ENCODE measurements at places on chromosomes 16 and 17.

DNA sequence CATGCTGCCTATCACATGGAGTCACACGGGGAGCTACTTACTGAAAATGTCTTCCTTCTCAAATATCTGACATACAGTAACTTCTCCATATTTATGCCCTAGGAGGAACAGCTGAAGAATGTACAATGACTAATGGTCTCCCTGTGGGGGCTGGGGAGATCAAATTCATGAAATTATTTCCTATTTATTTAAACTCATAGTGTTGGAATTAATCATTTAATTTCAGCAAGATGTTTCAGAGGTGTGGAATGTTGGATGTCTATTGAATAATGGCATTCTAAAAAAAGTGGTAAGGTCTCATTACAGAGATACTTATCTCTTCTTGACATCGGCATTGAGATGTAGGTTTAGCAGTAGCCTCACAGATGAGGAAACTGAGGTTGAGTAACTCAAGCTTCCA is 214.3 kb upstream of the CDH11 start:
- DNase-seq: no peak

DNA sequence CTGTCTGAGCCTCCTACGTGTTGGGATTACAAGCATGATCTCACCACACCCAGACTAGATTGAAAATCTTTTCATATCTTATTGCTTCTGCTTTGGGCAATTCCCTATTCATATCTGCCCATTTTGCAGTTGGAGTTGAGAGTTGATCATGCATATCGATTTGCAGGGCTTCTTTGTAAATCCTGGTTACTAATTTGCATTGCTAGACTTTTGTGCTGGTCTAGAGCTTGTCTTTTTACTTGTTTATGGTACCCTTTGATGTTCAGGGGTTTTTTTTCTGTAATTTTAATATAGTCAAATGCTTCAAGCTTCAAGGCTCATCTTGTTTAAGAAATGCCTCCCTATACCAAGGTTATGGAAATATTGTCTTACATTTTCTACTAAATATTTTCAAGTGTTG is 23.5 kb upstream of the CMIP start:
- DNase-seq: no peak

GRCh38 chr17:55546991-55547664 is 35.9 kb upstream of the SMIM36 start:
- no peak for DNase-seq

DNA sequence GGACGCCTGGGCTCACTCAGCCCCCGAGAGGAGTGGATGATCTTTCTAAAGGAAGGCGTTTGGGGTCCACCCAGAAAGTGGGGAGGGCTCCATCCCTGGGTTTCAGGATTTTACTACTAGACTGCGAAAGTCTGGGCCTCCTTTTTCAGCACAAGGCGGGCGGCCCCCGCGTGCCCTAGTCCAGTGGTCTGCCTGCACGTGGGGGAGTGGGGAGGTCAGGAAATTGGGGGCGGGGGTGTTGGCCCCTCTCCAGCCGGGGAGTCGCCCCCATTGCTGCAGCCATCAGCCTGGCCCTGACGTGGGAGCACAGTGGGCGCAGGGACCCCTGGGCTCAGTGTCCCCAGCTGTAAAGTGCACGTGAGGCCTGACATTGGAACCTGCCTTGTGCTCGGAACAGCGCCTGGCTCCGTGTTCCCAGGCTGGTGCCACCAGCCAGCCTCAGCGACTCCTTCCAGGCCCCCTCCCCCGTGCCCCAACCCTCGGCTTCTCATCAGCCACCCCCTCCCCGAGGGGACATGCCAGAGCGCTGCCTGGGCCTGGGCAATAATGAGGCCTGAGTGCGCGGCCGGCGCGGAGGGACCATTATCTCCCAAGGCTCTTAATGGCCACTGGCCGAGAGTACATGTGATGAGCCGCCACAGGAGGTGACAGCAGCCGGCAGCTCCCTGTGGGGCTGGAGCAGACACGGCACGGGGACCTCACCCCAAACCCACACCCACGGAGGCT is 2.4 kb upstream of the C1QTNF8 start:
- DNase-seq: no peak

DNA sequence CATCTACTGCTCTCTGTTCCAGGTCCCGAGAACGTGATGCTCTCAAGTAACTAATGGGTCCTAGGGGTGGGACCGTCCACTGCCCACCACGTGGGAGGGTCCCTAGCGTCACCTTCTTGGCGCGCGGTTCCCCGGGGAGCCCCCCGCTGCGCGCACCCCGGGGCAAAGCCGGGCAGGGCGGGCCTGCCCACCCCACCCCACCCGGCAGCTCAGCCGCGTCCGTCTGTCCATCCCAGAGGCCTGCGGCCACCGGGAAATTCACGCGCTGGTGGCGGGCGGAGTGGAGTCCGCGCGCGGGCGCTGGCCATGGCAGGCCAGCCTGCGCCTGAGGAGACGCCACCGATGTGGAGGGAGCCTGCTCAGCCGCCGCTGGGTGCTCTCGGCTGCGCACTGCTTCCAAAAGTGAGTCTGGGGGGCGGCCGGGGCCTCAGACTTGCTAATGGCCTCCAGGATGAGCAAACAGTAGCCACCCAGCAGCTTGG is 494 bp downstream of the PRSS41 start:
- no peak for DNase-seq

GRCh38 chr17:40298726-40299125 is 10.3 kb upstream of the RARA start:
- DNase-seq: no peak

DNA sequence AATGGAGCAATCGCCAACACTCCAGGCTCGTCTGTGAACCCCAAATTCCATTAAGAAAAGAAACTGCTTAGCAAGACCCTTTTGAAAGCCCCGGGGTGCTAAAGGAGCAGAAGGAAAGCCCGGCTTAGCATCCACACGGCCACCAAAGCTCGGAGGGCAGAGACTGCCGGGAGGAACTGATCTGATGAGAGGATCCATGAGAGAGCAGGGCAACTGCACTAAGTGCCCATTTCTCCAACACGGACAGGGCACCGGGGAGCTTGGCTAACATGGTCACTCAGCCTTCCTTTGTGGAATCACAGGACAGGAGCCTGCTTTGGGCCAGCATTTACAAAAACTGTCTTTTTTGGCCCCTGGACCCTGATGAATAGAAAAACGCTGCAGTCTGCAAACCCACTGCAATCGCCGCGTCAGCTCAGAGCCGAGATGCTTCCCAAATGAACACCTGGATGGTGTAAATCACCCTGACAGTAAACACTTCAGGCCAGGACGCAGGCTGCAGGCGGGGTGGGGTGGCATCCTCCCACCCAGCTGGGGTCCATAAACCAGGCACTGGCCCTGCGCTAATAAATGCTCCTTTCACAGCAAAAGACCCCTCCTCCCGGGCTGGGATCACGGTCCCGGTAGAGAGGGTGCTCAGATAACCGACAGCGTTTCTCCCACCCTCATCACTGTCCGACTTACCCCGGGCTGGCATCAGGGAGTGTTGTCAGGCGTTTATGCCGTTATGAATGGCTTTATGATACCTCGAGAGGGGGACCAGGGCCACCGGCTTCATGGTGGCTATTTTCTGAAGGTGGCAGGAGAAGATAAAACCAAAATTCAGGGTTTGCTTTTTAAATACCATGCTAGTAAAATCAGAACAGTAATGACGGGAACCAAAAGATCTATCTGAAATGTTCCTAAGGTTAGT is 299.5 kb downstream of the IRF8 start:
- no peak for DNase-seq

DNA sequence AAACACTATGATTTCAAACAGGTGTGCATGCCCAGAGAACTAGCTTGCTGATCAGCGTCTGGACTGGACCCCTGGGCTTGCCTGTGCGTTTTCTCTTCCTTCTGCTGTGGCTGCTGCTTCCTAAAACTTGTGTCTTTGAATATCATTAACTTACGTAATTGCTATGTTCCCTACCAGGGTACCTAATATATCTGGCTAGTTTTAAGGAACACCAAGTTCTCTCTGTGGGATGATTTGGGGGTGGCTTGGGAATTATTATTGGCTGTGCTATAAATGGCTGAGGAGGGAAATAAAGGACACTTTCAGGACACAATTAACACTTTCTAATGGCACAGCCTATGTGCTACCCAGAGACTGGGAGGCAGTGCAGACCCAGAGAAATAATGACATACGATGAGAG is 606.0 kb upstream of the RBFOX1 start:
- no peak for DNase-seq

GRCh38 chr17:17498606-17499301 is 2.6 kb upstream of the RASD1 start:
- peak; percentile 10 for DNase-seq

GRCh38 chr16:23145186-23145585 is 4.1 kb downstream of the USP31 start:
- DNase-seq: no peak

- no peak for DNase-seq
Observed at GRCh38 chr16:72878301-72879269, 169.3 kb downstream of the ZFHX3 start.

- no peak for DNase-seq
Observed at GRCh38 chr16:76583466-76583865, 306.3 kb downstream of the CNTNAP4 start.

DNA sequence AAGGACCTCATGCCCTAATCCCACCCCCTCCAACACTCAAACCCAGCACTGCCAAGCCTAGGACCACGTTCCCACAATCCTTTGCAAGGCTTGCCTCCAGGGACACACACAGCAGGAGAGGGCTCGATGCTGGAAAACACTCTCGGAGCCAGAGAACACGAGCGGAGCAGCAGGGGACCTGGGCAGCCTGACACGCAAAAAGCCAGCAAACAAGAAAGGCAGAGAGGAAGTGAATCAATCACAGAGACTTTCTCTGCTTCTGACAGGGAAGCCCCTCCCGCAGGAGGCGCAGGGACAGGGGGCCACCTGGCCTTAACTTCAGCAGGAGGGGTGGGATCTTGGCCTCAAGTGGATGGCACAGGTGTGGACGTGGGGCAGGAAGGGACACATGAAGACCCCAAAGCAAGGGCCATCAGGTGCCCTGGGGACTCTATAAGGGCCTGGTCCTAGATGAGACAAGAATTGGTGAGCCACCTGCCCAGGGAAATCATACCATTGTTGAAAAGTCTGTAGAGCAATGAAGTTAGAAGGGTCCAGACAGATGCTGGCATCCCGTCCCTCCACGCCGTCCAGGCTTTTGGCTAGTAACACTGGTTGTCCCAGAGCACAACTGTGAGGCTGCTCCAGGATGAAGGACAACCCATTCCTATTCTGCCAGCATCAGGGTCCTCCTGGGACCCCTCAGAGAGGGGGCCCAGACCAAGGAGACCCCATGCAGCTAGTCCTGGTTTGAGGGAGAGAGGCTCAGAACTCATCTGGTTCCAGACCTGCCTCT is 2.2 kb downstream of the SDK2 start:
- no peak for DNase-seq

DNA sequence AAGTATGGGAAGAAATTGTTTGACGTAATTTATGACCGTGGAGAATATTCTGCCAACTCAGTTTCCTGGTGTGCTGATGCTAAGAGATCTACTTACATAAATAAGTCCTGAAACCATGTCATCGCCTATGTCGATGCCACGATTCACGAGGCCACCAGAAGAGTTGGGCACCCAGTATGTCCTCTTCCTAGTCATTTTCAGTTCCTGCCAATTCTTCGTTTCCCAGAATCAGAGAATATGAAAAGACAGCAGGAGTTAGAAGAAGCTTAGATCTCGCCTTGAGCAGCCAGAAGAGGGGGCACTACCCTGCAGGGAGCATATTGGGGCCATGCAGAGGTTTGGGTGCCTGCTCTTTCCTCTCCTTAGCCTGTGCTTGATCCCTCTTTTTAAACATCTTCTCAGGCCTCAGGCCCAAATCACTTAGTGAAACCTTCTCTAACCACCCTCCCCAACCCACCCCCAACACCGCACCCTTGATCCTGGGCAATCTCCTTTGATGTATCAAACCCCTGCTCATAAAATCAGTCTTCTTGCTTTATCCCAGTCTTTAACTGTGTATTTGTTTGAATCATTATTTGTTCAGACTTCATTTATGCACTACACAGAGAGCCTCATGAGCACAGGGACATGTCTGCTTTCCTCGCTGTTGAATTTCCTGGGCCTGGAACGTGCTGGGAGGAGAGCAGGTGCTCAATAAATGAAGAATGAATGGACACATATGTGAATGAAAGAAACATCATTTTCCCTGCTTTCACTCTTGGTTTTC is 12.2 kb upstream of the LONP2 start:
- peak; percentile 53 for DNase-seq

- DNase-seq: peak; percentile 76
Observed at GRCh38 chr17:41329279-41329948, 13.9 kb upstream of the KRTAP17-1 start.
